Choroid plexus epithelial cell (primary cell): ENCODE measurements at places on chromosomes 3 and 15.
A peak's percentile ranks its signal among the peaks of the same experiment; 100 is the strongest.

GRCh38 chr15:68428431-68428940 is 3.5 kb downstream of the ITGA11 start:
- DNase-seq: no peak

DNA sequence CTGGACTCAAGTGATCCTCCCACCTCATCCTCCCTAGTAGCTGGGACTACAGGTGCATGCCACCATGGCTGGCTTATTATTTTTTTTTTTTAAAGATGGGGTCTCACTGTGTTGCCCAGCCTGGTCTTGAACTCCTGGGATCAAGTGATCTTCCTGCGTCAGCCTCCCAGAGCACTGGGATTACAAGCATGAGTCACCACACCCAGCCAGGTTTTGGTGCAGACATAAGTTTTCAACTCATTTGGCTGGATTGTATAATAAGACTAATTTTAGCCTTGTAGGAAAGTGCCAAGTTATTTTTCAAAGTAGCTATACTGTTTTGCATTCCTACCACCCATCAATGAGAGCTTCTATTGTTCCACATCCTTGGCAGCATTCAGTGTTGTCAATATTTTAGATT is 32.1 kb downstream of the BUB1B start:
- peak; percentile 34 for DNase-seq

DNA sequence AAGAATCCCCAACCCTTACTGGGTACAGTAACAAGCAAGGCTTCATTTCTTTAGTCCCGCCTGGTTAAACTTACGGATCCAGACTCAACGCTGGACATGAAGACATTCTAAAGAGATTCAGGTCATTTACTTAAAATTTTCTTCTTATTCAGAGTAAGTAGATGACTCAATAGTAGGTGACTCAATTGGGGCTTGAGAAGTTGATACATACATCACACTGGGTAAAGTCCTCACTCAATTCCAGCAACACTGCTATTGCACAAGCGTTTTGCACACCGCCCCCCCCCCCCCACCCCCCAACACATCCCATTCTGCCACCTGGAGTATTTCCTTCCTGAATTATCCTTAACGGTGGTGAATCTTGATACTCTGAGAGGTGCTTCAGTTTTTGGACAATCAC is 610.0 kb downstream of the FOXP1 start:
- peak; percentile 67 for DNase-seq

DNA sequence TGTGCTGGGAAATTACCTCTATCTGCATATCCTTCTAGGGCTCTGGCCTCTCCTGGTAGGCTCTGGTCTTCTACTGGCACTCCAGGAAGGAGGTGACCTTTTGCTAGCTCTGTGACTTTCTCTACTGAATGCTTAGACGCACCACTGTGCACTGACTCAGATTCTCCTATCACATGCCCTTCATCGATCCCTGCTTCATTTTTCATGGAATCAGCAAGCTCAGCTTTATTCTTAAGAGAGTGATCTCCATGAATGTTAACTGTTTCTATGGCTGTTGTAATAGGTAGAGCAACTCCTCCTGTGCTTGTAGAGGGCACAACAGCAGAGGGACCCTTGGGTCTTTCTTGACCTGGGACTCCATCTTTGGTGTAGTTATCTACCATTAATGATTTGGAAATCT is 106.6 kb downstream of the MAP4 start:
- DNase-seq: peak; percentile 29

DNA sequence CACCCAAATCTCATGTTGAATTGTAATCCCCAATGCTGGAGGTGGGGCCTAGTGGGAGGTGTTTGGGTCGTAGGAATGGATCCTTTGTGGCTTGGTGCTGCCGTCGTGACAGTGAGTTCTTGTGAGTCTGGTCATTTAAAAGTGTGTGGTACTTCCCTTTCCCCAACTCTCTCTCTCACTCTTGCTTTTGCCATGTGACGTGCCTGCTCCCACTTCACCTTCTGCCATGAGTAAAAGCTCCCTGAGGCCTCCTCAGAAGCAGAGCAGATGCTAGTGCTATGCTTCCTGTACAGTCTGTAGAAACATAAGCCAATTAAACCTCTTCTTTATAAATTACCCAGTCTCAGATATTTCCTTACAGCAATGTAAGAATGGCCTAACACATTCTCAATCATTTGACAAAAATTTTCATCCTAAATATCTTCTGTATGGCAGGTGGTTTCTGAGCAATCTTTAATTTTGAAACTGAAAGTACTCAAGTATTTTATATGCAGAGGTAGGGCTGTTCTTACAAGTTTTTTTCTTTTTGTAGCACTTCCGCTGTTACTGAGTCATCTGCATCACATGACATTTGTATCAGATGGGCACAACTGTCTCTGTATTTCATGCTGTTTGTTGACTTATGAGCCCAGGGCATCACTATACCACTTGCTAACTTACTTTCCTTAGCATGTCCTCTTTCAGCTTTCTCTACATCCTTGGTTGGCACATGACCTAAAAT is 8.8 kb downstream of the RPL39L start:
- peak; percentile 83 for DNase-seq

DNA sequence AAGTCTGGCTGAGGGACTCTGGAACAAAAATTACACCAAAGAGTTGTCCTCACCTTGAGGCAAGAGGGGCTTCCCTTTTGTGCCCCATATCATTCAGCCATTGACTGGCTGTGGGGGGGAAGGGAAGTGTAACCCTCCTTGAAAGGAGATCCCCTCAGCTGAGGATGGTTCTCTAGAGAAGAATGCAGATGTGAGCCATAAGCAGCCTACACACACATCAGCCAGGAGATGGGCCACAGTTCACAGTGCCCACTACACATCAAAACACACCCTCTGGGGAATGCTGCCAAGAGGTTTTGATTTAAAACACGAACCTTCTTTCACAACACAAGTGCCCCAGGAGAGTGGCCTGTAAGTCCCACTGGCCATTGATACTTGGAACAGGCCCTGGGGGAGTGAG is 231.2 kb upstream of the CTDSPL start:
- no peak for DNase-seq

DNA sequence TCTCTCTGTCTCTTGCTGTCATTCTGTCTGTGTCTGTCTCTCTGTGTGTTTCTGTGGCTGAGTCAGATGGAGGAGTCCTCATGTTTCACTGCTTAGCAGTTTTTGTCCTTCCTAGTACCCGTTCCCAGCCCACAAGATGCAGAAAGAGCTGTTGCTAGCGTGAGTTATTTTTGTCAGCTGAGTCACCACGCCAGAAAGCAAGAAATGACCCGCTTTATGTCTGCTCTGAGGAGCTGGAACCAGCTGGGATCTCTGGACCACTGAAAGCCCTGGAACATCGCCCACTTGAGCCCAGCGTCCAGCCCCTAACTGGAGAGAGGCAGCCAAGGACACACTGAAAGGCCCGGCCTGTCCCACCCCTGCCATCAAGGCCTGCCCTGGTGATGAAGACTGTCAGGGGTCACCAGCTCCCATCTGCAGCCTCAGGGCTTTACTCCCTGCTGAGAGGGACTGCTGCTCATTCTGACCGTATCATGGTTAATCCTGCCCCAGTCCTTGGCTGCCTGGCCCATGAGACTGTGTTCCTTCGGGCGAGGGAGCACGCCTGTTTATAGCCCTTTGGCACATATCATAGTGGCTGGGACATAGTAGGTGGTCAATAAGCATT is 101.7 kb upstream of the TPM1 start:
- peak; percentile 96 for DNase-seq
